Cardiac fibroblast (primary cell): ENCODE measurements at places on chromosomes 3 and 15.

DNA sequence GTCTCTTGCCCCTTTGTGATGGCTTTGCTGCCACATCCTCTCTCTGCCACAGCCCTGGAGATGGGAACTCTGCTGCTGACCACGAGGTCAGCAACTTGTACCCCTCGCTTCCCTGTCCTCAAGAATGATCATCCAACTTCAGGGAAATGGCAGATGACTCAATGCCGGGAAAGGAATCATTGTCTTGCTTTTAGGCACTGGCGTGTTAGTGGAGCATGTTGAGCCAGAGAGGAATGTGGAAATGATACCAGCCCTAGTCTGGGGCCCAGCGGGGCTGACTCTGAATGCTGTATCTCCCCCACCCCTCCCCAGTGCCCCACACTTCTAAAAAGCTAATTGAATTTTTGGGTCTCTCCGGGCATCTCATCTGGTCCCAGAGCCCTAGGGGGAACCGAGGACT, 184.9 kb upstream of the BHLHE40 start:
- DNase-seq: no peak

GRCh38 chr3:107987036-107987939, 103.5 kb downstream of the CD47 start:
- DNase-seq: peak; percentile 100

DNA sequence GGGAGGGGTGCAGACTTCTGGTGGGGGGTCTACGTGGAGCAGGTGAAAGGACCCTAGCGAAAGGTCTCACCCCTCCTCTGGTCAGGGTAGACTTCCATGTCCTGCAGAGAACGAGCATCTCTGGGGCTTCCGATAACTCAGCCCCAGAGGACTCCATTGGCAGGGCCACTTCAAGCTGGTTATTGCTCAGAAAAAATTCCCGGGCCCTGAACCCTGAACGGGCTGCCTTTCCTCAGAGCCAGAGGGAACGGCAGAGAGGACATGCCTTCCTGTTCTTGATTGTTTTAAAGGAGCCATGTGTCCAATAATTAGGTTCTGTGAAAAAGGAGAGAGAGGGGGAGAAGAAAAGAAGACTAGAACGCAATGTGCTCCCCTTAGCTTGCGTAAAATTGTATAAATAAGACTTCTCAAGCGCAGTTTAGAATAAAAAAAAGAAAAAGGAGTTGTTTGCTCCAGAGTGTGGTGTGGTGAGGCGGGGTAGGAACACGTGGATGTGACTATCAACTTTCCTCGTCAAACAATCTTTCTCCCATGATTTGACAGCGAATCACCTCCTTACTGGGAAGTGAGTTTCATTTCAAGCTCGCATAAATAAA, 193.4 kb upstream of the UBE2E1 start:
- peak; percentile 38 for DNase-seq

- DNase-seq: peak; percentile 41
Measured at GRCh38 chr3:173660645-173661299, 263.2 kb downstream of the NLGN1 start.

GRCh38 chr15:48966595-48967301, 3.0 kb upstream of the SHC4 start:
- peak; percentile 57 for DNase-seq

DNA sequence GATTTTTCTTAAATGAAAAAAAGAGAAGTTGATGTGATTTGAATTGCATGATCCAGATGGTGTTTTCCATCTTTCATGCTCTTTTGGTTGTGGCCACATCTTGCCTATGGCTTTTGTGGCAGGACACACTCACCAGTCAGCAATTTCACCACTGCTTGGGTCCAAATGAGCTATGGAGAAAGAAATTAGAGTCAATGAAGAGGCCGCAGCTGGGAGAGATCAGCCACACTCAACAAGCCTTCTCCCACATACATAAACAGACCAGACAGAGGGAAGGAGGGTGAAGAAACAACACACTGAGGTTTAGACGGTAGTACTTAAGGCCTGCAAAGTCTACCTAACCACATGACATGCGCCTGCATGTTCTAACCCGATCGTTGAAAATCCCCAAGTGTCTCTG, 110.7 kb upstream of the CDIN1 start:
- peak; percentile 65 for DNase-seq

DNA sequence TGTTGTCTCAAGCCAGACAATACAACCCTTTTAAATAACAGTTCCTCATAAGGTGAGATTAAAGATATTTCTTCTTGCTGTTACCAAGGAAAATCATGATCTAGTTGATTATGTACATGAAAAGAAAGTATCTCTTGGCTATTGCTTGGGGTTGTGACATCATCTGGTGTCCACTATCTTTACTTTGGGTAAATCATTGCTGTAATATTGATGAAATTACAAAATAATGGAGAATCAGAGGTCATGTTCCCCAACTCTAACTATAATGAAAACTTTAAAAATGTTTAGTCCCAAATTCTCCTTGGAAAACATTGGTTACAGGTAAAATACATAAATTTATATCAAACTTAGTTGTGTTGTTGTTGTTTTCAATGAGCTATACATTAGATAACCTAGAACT, 142.2 kb downstream of the ARPP21 start:
- no peak for DNase-seq

- DNase-seq: peak; percentile 63
Measured at GRCh38 chr3:122786066-122786465, 7.6 kb downstream of the HSPBAP1 start.
